ENCODE measurements at places on chromosomes 4 and X. TPM values are rescaled to one million over a fixed set of nuclear protein-coding genes. Genes with fewer than 3 reads are reported as not detected.

The GBA3 gene
- total RNA-seq, result not detected

The SPACA5 gene
- total RNA-seq, result not detected

DNA sequence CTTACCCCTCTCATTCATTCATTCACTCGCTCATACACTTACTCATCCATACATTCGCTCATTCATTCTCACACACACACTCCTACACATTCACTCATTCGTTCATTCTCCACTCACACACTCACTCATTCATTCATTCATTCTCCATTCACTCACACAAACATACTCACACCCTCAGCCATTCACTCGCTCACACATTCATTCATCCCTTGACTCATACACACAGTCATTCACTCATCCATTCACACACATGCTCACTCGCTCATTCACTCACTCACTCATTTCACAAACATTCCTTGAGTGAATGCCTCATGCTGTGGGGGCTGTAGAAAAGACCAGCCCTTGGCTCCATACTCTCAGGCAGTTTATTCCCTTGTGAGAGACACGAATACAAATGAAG, 151.1 kb upstream of the MAMLD1 start:
- DNase-seq, result no peak

DNA sequence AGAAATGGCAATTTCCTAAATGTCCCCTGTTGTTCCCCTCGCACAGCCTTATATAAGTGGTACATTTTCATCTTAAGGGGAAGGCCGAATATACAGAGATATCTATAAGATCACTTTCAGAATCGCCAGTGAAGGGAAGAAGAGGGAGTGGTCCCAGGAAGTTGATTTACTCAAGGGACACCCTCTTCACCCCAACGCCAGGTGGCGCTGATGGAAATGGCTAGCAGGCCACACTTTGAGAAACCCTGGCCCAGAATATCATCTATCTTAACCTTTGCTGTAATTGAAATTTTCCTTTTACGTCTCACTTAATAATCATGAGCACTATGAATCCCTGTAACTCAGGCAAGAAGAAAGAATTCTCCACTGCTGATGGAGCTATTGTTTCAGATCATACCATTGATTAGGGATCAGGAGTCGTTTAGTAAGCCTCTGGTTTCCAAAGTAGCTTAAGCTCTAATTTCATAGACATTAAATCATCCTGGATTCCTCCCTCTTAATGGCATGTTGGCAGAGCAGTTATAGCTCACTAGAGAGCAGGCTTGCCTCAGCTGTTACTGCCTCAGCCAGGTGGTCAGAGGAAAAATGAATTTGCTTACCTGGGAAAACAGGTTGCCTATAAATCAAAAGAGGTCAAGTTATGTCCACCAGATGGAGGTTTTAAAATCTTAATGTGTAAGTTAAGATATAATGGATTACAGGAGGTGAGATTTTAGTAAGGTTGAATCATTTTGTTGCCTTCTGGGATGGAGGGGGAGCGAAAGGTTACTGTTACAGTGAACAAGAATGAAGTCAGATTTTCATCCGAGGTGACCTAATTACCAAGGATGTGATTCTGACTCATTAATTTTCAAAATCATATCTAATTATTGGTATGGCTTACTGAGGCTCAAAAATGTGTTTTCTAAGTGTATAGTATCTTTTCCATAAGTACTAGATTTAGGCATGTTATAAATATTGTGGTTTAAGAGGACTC, 941.2 kb upstream of the TENM3 start:
- DNase-seq, result no peak

GRCh38 chr4:61200187-61200915, at the start of gene ADGRL3:
ADGRL3 (plus strand) TSS chr4:61200326.
- DNase-seq, result no peak

DNA sequence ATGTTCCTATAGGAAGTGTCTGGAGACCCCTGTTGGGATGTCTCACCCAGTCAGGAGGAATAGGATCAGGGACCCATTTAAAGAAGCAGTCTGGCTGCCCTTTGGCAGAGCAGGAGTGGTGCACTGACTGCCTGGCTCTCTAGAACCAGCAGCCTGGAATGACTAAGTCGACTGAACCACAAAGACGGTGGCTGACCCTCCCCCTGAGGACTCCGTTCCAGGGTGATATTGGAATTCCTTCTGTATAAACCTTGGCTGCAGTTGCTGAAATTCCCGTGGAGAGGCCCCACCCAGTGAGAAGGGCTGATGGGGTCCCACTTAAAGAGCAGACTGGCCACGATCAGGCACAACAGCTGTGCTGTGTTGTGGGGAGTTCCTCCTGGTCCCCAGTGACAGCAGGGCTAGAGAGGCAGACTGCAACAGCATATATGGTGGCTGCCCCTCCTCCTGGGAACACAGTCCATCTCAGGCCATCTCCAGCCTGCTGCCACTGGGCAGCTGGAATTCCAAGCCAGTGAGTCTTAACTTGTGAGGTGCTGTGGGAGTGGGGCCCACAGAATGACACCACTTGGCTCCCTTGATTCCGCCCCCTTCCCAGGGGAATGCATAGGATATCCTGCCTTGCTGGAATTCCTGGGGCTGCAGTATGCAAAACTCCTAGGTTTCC, 41.8 kb upstream of the RLIM start:
- DNase-seq, result no peak

DNA sequence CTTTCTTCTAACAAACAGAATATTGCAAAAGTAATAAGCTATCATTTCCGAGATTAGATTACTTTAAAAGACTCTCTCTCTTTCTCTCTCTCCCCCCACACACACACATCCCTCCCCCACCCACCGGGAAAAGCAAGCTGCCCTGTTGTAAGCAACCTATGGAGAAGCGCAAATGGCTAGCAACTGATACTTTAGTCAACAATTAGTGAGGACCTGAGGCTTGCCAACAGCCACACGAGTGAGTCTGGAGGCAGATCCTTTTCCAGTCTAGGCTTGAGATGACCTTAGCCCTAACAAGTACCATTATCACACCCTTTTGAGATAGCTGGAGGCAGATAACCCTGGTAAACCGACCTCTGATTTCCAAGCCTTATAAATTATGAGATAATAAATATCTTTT, 19.7 kb upstream of the ADGRL3 start:
- no peak for DNase-seq

- DNase-seq, result no peak
These were observed 121.5 kb downstream of the DCTD start for GRCh38 chr4:182795446-182796238.

GRCh38 chr4:4474476-4474875, 67.4 kb downstream of the STX18 start:
- DNase-seq, result no peak

GRCh38 chr4:123354701-123355100, 41.9 kb upstream of the SPRY1 start:
- DNase-seq, result no peak

DNA sequence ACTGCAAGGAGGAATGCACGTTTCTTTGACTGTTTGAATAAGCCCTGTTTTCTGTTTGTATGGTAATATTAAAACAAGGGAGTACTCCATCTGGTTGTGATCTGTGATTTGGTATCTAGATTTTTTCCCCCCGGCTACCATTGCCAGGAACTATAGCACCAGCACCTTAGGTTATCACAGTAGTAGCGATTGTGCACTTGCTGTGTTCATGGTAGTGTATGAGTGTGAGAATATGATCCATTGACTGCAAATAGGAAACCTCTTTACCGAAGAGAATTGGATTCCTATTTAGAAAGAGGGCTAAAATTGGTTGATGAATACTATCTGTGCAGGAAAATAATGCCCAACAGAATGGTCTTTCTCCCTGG, 69.9 kb downstream of the LARP7 start:
- DNase-seq, result no peak

DNA sequence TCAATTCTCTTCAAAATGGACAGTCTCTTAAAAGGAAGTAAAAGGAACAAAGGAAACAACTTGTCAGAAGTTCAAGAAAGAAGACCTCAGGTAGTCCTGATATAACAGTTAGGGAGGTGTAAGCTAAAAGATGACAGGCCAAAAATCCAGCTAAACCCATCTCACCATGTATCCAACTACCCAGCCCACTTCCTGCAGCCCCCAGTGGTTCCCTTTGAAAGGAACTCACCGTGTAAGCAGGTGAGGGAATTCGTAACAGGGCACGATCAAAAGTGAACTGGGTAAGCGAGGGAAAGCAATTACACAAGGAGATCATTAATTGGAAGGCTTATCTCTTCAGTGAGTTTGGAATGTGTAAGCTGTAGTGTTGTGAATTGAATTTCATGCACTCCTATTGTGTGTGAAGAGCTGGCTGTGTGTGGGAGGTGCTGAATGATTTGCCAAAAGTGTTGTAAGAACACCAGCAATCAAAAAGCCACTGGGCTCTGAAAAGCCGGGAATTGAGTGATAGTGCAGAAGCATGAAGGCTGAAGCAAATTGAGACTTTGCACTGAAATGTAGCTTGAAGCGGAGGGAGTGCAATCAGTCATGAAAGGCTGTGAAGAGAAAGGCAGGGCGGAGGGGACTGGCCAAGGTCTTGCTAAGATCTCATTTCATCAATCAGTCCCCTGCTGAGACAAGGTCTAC, 914.2 kb upstream of the LCORL start:
- no peak for DNase-seq

DNA sequence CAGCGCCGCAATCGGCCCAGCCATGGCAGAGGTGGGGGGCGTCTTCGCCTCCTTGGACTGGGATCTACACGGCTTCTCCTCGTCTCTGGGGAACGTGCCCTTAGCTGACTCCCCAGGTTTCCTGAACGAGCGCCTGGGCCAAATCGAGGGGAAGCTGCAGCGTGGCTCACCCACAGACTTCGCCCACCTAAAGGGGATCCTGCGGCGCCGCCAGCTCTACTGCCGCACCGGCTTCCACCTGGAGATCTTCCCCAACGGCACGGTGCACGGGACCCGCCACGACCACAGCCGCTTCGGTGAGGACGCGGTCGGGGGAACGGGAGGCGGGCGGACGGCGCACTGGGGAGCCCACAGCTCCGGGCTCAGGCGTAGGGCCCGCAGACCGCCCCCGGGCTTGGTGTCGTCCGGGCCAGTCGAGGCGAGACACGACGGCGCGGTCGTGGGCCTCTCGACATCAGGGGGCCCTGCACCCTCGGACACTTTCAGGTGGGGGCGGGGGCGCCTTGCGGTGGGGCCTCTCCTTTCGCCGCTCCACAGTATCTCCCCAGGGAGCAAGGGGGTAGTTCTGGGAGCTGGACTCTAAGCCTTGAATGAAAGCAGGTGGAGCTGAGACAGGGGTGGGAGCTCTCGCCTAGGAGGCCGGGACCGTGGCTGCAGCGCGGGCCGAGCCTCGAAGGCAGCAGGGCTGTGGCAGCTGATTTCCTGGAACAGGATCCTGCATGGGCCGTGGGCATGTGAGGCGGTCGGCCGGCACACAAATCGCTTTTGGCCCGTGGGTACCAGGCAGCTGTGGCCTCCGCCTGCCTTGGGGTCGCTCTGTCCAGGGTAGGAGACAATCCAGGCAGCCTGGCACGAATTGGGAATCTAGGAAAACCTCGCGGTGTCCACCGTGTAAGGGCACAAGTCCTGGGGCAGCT, 722 bp downstream of the FGF16 start:
- DNase-seq, result no peak

All from cardiac septum (tissue), 1 donor.